Activated CD4-positive, alpha-beta T cell treated with anti-CD3 and anti-CD28 coated beads for 24 hours (primary cell): ENCODE measurements at places on chromosomes 4 and X.

- no peak for DNase-seq
Measured at GRCh38 chr4:99395595-99396364, 39.4 kb downstream of the ADH7 start.

DNA sequence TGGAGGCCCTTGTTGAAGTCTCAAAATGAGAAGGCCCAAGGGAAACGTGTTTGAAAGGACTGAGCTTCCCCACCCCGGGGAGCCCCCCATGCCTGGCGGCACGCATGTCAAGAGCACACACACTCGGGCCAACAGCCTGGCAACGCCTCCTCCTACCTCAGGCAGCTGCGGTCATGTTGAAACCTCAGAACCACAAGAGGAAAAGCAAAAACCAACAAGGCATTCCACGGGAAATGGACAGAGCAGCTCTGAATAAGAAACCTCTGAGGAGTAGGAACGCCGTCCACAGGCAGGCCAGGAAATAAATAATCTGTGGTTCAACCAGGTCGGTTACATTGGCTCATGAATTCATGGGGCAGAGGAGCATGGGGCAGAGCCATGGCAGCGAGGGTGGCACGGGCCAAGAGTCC lies 95.7 kb upstream of the AFAP1 start:
- no peak for DNase-seq

DNA sequence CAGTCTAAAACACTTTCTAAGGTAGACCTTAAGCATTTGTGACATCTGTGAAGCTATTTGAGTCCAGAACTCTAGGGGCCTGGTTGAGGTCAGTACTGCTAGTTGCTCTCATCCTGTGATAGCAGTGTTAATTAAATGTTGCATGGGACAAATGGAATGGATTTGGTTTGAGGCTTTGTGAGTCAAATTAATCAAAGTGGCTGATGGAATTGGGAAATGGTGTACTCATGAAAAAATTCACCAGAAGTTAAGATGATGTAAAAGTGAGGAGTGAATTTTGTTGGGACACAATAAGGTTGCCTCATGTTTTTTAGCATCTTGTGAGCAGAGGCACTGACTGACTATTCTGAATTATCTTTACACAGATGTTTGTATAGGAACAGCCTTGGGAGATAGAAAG lies 99.2 kb upstream of the ARSJ start:
- DNase-seq: no peak

DNA sequence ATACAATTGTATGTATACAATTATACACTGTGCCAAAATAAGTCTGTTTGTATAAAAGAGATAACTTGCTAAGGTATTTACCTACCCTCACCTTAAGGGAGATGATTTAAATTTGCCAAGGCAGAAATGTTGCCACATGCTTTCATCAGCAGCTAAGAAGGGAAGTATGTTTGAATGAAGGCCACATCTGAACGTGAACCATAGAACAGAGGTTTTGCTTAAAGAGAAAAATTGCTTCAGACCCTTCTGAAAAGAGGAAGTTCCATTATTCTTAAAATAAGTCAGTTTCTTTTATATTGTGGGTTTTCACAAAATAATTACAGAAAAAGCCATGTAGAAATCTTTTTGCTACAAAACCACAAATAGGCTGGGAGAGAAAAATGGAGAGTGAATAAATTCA lies 621.5 kb upstream of the HTR2C start:
- no peak for DNase-seq

DNA sequence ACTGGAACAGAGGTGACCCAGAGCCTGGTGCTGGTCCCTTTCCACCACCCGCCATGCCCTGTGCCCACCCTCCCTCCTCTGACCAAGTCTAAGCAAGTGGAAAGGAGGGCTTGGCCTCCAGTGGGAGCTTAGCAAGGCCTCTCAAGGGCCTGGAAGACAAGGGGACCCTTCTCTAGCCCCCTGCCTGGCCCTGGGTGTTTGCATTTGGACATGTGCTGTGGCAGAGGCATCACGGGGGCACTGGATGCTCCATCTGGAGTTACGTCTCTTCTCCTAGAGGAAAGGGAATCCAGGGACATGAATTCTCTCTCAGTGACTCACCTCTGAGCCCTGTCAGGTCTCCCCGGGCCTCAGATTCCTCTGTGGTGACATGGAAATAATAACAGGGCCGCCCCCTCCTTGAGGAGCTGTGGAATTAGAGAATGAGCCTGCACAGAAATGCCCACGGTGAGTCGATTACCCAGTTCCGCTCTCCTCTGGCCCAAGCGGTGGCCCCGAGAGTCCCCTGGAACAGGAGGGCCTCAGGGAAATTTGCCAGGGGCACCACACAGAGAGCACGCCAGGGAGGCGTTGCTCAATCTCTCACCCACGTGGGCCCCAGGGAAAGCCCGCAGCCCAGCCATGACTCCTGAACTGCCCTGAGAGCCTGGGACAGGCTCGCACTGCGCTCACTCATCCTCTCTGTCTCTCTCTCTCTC lies 189.6 kb downstream of the BCOR start:
- no peak for DNase-seq

DNA sequence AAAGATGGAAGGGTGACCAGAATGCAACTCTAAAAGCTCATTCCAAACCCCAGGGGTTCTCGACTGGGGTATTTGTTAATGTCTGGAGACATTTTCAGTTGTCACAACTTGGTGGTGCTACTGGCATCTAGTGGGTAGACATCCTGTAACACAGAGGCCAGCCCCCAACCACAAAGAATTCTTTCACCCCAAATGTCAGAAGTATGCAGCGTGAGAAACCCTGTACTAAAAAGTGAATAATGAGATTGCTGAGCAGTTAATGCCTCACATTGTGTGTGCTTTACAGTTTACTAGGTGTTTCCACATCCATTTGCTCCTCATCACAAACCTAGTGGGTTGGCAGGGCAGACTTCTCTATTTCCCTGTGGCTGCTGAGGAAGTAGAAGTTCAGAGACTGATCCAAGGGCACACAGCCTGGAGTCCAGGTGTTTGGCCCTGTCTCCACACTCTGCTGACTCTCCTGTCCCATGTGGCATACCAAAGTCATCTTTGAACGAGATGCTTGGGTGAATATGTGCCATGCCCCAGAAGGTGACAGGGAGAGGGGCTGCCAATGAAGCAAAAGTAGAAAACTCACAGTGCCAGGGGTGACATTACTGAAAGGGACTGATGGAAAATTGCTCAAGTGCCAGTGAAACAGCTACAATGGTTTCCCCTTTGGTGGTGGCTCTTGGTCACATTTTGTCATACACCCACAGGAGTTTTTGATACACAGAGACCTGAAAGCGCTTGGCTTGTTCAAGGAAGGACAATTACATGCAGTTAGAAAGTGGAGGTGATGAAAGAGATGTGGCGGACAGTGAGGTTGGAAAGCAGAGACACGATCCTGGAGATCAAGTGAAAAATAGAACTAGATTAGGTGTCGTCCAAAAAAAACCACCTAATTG lies 10.1 kb upstream of the TMEM154 start:
- no peak for DNase-seq

- DNase-seq: no peak
Measured at GRCh38 chr4:149202117-149202516, 613.5 kb downstream of the IQCM start.

DNA sequence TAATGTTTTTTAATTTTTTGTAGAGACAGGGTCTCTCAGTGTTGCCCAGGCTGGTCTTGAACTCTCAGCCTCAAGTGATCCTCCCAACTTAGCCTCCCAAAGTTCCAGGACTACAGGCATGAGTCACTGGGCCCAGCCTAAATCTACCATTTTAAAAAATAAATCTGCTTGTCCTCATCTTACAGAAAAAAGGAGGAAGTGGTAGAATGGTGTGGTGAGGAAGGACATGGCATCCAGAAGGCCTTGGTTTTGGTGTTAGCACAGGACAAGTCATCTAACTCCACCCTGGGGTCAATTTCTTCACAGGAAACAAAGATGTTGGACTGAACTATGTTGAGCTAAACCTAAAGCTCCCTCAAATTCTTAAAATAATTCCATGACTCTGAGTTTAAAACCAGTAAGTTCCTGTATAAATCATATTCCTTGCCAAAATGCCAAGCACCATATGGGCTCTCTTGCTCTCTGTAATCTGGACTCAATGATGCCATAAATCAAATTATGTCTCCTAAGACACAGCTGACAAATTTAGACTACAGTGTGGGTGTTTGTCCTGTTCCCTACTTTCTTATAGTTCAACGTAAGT lies 253.9 kb upstream of the NOCT start:
- DNase-seq: no peak

- DNase-seq: no peak
Measured at GRCh38 chr4:14184265-14184664, 556.7 kb upstream of the BOD1L1 start.

DNA sequence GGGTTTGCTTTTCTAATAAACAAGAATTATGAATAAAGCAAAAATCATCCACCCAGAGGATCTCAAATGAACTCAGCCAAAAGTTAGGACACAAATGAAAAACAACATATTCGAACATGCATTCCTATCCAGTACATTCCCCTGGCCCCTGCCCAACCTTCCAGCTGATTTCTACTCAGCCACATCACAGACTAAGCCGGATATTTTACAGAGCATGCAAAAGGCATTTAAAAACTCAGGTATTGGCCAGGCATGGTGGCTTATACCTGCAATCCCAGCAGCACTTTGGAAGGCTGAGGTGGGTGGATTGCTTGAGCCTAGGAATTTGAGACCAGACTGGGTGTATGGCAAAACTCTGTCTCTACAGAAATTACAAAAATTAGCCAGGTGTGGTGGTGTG lies 54.6 kb downstream of the RELL1 start:
- no peak for DNase-seq

- DNase-seq: no peak
Measured at GRCh38 chrX:13001961-13002671, 27.2 kb downstream of the TMSB4X start.

DNA sequence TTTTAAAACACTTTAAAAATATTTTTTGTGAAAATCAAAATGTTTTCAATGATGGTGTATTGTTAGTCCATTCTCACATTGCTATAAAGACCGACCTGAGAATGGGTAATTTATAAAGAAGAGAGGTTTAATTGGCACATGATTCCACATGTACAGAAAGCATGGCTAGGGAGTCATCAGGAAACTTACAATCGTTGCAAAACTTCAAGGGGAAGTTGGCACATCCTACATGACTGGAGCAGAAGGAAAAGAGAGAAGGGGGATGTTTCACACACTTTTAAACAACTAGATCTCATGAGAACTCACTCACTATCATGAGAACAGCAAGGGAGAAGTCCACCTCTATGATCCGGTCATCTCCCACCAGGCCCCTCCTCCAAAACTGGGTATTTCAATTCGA lies 110.7 kb downstream of the TMEM47 start:
- no peak for DNase-seq

DNA sequence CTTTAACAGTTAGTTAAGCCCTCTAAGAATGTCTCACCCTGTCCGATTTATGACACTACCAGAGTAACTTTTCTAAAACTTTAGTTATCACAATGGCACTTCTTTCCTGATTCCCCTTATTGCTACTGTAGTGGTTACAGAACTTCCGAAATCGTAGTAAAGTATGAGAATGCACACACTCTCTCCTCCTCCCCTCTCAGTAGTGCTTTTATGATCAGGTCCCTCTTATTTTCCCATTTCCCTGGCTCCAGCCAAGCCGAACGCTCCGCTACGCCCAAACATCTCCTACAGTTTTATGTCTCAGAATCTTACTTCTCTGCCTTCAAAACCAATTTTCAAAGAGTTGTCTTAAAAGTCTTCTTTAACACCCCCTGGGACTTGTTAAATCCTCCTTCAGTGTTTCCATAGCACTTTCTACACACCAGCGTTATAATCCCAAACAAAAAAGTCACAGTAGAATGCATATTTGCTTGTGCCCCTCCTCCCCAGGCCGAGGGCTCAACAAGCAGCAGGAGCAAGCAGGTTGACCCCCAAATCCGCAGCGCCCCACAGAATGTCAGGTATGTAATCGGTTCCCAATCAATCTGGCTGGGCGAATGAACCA lies 671 bp downstream of the HPF1 start:
- no peak for DNase-seq

DNA sequence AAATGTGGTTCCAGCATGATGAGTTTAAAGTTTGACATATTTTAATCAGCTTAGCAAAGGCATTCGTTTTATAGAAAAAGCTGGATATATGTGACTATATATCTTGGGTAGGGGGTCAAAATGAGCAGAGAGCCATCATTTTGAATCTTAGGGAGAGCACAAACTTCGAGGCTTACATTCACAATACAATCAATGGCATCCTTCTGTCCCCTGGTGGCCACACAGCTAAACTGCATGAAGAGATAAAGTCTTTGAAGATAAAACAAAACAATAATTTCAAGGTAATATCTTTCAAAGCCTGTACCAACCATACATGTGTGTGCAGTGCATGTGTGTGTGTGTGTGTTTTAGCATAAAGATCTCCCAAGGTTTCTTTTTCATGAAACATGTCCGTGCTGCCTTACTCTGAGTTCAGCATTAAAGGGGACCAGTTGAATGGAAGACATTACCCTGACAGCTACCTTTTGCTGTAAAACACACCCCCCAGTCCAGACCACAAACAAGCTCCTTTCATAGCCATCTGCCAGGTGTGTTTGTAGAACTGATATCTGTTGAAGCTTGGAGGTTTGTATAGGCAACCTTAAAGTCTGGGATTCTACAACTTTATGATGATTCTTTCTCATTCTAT lies 22.0 kb downstream of the DYNLT3 start:
- peak; percentile 18 for DNase-seq

DNA sequence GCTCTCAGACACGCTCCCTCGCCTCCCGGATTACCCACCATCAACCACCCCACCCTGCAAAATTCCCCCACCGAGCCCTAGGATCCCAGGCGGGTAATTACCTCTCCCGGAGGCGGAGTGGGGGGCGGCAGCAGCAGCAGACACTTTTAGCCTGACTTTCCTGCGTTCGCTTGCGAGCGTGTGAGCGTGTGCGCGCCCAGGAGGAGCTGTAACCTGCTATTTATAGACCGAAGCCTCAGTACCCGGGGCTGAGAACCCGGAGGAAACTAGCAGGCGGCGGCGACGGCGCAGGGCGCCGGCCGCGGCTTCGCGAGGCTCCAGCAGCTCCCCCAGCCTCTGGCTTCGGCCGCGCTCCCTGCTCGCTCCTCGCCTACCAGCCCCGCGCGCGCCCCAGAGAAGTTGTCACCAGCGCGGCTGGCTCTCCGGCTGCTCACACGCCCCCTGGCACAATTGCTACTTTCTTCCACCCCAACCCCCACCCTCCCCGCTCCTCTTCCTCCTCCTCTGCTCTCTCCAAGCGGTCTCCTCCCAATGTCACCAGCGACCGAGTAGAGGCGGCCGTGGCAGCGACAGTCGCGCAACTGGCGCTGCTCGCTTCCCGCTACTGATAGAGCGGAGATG lies at the start of gene INPP4B:
Gene INPP4B, minus strand, starts transcription at position 194 of the 621 bp plus-strand sequence.
- DNase-seq: peak; percentile 20

- peak; percentile 48 for DNase-seq
Measured at GRCh38 chrX:11558972-11559371, 106.7 kb downstream of the ARHGAP6 start.

- no peak for DNase-seq
Measured at GRCh38 chr4:30952526-30953219, 232.5 kb downstream of the PCDH7 start.

GRCh38 chrX:39450234-39450977 lies 647.4 kb downstream of the BCOR start:
- DNase-seq: no peak

DNA sequence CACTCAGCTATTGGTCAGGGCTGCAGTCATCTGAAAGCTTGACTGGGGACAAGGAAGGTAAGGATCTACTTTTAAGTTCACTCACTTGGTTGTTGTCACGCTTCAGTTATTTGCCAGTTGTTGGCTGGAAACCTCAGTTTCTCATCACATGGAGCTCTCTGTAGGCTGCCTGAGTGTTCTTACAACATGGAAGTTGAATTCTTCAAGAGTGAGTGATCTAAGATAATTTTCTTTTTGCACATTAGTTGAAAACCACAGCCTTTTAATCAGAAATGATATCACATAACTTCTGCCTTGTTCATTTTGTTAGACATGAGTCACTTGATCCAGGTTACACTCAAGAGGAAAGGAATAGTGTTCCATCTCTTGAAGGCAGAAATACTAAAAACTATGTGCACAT lies 552.7 kb downstream of the RAPGEF2 start:
- DNase-seq: no peak
